ENCODE measurements at places on chromosomes 5 and 9. TPM values are rescaled to one million over a fixed set of nuclear protein-coding genes. Genes with fewer than 3 reads are reported as not detected.

The SOHLH1 gene
- total RNA-seq = not detected

The PRRX2 gene
- 8.7 TPM for total RNA-seq

The REEP5 gene
- total RNA-seq = 135 TPM

The RACK1 gene
- total RNA-seq = 3,325 TPM

The ANKDD1B gene
- total RNA-seq = 0.09 TPM
